GOT3 (cell line): ENCODE measurements at places on chromosomes 7 and 10.

DNA sequence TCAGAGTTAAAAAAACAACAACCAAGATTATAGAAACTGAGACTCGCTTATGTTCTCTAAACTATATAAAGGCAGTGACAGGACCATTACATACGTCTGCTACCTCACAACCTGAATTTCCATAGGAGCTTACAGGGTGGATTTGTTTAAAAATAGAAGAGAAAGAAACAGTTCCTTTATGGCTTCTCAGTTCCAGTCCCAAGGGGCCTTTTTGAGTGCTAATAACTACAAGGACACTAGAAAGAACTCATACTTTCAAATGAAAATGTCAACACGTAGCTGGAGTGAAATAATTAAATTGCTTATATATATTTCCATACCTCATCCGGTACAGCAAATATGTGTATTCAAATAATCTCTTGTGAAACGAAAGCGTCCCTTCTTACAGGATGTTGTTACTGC, 19.7 kb downstream of the TSPAN12 start:
- DNase-seq = no peak

- DNase-seq = no peak
These were observed 1.2 kb downstream of the FLNC start for GRCh38 chr7:128831178-128831993.

GRCh38 chr10:34655286-34656170, 159.6 kb downstream of the PARD3 start:
- DNase-seq = no peak

- no peak for DNase-seq
These were observed 240.5 kb downstream of the BBS9 start for GRCh38 chr7:33369888-33370287.

- no peak for DNase-seq
These were observed 62.2 kb downstream of the ST7 start for GRCh38 chr7:117015258-117016184.

- DNase-seq = no peak
These were observed 48.8 kb upstream of the SLC35B4 start for GRCh38 chr7:134365341-134366054.

DNA sequence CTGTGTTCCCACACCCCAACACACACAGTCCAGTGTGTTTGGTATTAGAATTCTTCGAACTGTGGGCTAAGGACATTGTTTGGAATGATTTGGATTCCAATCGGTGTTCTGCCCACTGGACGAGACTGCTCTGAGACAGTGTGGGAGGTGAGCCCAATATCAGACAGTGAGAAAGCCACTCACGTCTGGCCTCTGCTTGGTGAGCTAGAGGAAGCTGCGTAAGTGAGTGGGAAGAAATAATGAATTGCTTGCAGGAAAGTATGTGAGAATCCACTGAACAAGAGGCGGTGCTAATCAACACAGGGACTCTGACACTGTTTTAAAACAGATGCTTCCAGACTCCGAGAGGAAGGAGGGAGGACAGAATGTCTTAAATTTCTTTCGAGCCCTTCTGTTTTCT, 675.0 kb upstream of the ANKRD30A start:
- DNase-seq = no peak

- DNase-seq = no peak
These were observed 28.2 kb upstream of the BMS1 start for GRCh38 chr10:42754155-42755027.

- DNase-seq = no peak
These were observed 33.7 kb downstream of the ZNF777 start for GRCh38 chr7:149427096-149427680.

DNA sequence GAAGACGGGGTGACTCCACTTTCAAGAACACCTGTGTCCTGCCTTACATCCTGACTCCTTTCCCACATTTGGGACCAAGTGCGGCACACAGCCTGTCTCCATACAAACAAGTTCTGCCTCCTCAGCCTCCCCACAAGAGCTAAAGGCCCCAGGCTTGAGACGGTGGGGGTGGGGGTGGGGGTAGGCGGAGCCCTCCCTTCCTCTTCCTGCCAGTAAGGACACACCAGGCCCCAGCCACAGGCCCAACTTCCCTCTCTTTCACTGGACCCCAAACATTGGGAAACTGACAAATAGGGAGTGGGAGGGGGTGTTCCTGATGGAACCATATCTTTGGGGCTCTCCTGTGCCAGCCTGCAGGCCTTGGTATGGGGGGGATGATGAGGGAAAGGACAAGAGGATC, 4.6 kb downstream of the CDK5 start:
- DNase-seq = no peak

DNA sequence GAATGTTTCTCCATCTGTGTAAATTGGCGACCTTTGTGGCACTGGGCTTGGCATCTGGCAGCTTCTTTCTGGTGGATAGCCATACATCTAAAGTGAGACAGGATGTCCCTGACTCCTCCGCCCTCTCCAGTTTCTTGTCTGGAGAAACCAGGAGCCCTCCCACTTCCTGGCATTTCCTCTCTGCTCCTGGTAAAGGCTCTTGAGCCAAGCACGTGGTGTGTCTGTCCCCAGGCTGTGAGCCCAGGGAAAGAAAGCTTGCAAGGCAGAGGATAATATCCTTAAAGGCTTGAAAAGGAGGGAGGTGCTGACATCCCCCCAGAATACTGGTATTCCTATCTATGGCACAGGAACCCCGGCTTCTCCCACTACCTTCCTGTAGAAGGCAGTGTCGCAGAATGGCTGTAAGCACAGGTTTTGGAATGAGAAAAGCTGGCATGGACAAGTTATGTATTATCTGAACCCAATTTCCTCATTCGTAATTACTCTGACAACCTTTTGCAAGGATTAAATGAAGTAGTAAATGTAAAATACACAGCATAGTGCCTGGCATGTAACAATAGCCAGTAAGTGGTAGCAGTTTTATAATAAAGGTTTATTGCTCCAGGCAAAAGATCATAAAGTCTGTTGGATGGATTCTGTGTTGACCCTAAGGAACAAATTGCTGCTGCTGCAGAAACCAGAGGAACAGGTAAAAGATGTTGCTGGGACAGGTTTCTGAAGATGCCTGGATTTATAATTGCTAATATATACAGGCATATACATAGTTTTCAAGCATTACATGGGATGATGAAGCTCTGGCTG, 11.8 kb upstream of the ACSL5 start:
- DNase-seq = no peak
